ENCODE measurements at places on chromosomes 1 and 21.

DNA sequence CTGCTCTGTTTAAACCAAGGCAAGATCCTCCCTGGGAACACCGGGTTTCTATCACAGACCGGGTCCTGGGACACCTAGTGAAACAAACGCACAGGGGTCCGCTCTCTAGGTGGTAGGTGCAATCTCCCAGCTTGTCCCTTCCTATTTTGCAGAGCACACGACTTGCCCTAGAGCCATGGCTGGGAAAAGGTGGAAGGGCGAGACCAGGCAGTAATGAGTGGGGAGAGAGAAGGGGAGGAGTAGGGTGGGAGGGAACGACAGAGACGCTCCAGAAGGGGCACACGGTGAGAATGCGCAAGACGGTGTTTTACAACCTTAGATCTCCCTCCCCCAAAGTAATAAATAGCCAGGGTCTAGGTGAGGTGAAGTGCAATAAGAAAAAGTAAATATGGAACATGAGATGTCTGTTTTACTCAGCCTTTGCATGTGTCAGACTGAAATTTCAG is 9.3 kb upstream of the ARHGAP29 start:
- no peak for DNase-seq

DNA sequence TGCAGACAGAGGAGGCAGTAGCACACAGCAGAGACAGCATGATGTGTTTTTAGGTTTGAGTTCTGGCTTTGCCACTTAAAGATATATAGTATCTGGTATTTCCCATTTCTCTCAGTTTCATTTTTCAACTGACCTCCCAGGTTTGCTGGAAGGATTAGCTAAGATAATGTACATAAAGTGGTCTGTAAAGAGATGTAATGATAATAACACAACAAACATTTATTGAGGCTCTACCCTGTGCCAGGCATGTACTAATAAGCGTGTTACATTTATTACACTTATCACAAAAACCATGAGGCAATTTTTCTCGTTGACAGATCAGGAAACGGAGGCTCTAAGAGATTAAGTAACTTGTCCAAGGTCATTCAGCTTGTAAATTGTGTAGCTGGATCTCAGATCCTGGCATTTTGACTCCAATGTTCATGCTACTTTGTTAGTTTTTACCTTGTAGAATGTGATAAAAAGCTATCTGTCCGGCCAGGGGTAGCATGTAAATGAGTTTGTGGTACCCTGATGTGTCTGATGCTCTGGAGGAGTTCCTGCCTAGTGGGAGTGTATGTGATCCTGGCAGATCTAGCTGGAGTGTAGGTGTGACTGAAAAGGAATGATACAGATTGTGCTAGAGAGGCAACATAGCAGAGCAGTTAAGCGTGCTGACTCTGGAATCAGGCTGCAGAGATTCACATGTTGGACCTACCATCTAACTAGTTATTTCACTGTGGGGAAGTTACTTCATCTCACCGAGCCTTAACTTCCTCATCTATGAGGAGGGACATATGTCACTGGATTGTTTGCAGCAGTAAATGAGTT is 146.6 kb downstream of the VPS13D start:
- no peak for DNase-seq

GRCh38 chr1:155005076-155006011 is 2.7 kb downstream of the ZBTB7B start:
- no peak for DNase-seq

GRCh38 chr1:80582980-80583379 is 1217.8 kb upstream of the ADGRL2 start:
- no peak for DNase-seq

DNA sequence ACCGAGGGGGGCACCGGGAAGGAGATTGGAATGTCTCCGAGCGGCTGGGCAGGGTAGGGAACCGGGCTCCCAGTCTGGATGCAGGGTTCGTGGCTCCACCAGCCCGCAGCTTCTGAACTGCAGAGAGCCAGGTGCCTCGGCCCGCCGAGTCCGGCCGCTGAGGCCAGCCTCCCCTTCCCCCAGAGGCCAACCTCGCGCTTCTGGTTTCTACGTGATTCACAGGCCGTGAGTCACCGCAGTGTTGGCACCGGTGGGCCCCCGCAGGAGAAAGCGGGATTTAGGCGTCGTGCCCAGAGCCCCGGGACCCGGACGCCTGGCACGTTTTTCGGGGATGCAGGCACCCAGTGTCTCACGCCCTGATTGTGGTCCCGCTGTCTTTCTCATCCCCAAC is 458 bp downstream of the CRABP2 start:
- no peak for DNase-seq

DNA sequence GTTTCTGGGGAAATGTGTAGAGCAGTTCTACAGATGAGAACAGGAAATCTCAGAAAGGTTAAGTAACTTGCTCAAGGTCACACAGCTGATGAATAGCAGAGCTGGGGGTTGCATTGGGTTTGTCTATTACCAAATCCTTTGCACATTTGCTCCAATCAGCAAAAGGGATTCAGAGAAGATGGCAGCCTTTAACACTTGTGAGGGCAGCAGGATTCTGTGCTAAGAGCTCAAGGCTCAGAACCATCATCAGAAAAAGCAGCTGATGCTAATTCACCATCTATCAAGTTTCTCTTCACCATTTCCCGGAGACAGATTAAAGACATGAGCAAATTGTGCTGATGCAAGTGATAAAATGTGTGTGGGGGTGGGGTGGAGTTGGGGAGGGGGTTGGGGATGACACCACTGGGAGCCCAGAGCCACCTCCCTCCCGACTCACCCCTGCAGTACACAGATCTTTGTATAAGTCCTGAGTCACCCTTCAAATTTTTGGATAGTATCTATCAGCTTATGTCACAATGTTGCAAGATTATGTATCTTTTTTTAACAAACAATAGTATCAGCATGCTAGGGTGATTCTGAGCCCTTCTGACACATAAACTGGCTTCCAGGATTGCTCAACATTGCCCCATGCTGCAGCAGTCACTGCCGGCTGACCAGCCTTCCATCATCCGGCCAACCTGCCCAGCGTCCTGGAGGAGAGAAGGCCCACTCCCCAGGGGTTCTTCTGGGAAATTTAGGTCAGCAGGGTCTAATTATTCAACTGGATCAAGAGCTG is 2.8 kb upstream of the SPSB1 start:
- peak; percentile 81 for DNase-seq

DNA sequence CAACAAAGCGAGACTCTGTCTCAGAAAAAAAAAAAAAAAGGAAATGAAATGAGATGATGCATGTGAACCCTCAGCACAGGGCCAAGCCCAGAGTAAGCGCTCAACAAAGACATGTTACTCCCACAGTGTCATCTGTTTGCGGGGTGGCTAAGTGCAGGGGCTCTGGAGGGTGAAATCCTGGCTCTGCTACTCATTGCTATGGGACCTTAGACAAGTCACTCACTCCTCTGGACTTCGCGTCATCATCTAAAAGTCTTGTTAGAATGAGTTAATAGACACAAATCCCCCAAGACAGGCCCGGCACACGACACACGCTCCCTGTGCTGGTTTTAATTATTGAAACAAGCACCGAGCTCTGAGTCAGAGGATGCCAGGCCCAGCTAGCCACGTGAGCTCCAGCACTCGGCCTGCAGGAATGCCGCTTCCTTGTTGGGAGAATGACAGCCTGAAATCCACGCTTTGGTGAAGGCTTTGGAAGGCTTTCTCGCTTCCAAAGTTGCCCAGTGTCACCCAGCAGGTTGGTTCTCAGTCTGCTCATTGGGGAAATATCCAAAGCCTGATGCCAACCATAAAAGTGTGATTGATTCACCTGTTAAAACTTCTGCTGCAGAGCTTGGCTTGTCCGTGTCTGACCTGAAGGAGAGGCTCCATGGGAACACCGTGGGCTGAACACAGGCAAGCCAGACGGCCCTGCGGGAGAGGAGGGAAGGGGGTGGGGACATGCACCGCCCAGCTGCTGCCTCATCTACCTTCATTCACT is 36.7 kb upstream of the TARDBP start:
- peak; percentile 85 for DNase-seq

DNA sequence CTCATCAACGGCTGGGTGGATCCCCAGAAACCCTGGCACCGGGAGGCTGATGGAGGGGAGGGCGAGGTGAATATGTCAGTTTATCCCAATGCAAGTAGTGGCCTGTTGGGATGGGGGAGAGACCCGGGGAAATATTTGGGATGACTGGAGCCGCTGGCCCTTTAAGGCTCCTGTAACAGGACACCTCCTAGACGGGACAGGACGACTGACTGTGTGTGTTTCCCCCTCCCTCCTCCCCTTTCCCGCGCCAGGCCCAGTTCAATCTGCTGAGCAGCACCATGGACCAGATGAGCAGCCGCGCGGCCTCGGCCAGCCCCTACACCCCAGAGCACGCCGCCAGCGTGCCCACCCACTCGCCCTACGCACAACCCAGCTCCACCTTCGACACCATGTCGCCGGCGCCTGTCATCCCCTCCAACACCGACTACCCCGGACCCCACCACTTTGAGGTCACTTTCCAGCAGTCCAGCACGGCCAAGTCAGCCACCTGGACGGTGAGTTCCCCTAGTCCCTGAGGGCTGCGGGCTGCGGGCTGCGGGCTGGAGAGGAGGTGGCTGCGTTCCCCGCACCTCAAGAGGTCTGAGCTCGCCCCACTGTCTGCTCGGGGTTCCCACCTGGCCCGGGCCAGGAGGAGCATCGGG is 44.8 kb upstream of the CCDC27 start:
- DNase-seq, result no peak

GRCh38 chr1:77828098-77828497 is 48.6 kb downstream of the MIGA1 start:
- DNase-seq, result no peak
